ENCODE measurements at places on chromosomes 1 and 21.
A peak's percentile ranks its signal among the peaks of the same experiment; 100 is the strongest.

GRCh38 chr1:104132382-104132973, 382.8 kb downstream of the AMY1C start:
- DNase-seq, result peak; percentile 55

DNA sequence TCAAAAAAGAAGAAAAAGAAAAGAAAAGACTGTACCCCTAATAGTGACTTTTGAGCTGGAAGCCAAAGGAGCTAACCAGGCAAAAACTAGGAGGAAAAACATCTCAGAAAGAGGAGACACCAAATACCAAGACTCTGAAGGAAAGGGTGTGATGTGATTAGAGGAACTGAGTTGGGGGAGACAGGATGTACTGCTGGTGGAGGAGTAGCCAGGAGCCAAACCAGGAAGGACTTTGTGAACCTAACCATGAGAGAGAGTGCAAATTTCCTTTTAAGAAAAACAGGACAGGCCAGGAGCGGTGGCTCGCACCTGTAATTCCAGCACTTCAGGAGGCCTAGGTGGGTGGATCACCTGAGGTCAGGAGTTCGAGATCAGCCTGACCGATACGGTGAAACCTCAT, 4.1 kb upstream of the RBP7 start:
- no peak for DNase-seq

GRCh38 chr1:79388694-79389361, 382.3 kb upstream of the ADGRL4 start:
- DNase-seq, result no peak

- DNase-seq, result no peak
Observed at GRCh38 chr1:10170239-10170574, 40.2 kb upstream of the KIF1B start.

DNA sequence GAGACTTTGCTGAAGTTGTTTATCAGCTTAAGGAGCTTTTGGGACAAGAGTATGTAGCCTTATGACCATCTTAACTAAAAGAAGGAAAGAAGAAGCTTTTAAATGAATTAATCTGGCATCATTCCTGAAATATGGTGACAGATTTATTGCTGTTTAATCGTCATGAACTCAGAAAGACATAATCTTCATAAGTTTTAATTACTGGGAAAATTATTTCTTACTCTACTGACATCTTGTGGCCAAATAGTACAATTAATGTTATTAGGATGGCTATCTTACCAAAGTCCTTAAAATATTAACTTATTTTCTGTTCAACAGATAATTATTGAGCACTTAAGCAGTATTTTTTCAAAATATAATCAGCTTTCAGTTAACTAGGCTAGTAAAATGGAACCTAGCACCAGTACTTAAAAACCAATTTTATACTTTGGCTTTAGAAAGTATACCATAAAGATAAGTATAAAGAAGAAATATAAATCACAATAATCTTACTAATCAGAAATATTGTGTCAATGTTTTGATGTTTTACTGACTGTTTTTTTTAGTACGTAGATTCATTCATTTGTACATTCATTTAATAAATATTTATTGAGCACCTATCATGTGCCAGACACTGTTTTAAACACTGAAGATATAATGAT, 34.7 kb upstream of the GPR25 start:
- DNase-seq, result no peak

DNA sequence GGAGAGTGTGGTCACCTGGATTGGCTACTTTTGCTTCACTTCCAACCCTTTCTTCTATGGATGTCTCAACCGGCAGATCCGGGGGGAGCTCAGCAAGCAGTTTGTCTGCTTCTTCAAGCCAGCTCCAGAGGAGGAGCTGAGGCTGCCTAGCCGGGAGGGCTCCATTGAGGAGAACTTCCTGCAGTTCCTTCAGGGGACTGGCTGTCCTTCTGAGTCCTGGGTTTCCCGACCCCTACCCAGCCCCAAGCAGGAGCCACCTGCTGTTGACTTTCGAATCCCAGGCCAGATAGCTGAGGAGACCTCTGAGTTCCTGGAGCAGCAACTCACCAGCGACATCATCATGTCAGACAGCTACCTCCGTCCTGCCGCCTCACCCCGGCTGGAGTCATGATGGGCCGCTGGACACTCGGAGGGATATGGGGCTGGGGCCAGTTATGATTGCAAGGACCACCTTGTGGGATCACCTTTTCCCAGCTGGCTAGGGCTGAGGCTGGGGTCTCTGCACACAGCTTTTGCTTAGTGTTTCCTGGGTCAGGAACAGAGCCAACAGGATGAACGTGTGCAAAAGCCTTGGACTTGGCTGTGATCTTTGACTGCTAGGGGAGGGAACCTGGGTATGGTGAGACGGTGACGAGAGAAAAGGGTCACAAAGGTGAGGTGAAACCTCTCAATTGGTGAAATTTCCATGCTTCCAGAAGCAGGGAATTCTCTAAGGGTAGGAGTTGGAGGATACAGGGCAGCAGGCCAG, 4.3 kb upstream of the GNAI3 start:
- no peak for DNase-seq

DNA sequence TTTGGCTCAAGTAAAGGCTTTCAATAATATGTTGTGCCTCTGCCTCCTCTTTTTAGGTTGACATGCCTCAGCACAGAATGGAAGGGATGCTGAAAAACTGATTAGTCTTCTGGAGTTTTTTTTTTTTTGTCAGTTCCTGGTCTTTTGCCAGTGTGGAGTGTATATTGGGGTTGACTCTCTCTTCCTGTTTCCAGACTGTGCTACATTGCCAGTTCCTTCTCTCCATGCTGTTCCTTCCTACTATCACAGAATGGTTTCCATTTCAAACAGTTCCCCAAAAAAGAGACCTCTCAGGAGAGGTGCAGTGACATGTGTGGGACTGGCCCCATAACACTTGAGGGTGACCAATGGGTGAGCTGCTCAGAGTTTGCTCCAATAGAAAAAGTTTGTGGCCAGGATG, 101.7 kb upstream of the ETV3 start:
- DNase-seq, result no peak

DNA sequence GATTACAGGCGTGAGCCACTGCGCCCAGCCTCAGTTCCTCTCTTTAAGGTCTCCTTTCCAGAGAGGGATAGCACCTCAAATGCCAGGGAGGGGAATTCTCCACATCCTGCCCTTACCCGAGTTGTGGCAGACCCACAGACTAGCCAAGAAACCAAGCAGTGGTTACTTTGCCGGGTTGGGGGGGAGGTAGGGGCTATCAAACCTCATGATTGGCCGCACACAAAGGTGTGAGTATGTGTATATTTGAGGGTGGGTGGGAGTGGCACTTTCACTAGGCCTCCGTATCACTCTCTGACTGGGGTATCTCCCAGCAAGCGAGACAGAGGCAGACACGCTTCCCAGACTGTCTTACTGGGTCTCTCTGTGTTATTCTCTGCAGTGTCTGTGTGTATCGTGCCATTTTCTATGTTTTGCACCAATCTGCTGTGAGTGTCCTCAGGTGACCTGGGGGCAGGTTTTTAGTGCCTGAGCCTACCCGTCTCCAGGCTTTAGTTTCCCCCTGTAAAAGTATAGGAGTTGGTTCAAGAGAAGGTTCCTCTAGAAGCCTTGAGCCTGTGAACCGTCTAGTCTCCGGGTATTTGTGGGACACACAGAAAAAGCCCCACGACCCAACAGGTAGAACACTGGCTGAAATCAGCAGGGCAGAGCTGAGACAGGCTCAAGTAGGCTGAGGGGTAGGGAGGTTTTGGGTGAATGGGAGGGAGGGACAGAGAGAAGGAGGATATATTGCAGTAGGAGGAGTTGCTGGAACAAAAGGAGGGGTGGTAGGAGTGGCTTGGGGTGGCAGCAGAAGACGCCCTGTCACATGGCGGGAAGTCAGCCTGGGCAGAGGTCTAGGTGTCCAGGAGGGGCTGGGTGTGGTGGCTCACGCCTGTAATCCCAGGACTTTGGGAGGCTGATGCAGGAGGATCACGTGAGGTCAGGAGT, 10.3 kb downstream of the LMNA start:
- DNase-seq, result no peak

DNA sequence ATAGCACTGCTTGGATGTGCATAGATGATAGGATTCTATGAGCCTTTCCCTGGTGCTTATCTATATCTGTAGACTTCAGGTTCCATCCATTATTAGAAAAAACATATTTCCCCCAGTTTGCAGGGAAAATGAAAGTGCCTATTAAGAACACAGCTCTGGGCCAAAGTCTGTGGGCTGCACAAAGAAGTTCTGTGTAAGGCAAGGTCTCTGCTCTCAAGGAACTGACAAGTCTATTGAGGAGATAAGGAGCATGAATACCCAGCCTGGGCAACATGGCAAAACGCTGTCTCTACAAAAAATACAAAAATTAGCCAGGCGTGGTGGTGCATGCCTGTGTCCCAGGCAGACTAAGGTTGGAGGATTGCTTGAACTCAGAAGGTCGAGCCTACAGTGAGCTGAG, 22.3 kb upstream of the SDE2 start:
- no peak for DNase-seq

GRCh38 chr1:83516369-83516768, 482.6 kb downstream of the TTLL7 start:
- DNase-seq, result no peak

DNA sequence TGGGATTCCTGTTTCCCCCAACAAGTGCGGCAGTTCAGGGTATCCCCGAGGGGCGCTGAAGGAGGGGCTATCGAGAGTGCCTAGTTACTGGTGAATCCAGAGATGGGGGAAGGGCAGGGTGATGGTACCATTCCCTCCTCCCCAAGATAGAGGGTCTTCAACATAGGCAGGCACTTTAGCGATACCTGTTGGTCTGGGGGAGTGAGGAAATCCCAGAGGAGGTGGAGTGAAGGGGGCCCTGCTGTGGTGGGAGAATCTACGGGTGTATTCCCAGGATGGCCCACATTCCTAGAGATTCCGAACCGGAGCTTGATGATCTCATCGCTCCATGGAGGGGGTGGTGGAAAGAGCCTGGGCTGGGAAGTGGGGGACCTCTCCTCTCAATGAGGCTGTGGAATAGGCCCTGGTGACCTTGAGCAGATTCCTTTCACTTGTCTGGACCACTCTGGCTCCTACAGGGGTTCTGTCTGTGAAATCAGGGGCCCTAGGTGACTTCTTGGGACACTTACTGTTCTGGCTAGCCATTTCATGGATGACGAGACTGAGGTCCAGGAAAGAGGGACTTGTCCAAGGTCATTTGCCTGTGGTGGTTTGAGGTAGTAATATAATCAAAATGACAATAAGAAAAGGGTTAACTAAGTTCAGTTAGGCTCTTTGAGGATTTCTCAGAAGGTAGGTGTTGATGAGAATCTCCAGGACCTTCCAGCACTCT, 52.7 kb upstream of the SYNC start:
- DNase-seq, result no peak

DNA sequence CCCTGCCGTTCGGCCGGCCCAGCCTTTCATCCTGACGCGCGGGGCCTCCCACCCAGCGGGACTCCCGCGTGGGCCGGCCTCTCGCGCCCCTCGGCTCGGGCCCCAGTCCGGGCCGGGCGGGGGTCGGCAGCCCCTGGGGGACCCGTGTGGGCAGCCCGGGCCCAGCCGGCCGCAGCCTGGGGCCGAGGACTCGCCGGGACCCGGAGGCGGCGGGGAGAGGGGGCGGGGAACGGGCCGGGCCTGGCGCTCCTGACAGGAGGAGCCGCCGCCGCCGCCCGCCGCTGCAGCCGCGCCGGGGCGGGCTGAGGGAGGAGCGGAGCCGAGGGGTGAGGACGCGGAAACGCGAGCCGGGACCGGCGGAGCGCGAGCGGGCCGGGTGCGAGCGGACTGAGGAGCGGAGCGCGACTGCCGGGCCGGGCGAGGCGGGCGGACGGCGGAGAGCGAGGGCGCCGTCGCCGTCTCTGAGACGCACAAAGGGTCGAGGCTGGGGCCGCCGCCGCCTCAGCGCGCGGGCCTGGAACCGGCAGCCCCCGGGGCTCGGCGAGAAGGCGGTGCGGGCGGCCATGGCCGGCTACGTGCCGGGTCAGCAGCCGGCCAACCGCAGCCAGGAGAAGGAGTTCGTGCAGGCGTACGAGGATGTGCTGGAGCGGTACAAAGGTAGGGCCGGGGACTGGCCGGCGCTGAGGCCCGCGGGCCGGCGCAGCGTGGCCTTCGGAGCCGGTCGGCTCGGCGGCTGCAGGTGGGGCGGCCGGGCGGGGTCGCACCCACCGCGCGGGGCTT, 79.1 kb downstream of the NDUFS5 start:
- DNase-seq, result peak; percentile 60

- DNase-seq, result no peak
Observed at GRCh38 chr1:207762622-207763021, 10.8 kb downstream of the CD46 start.

- no peak for DNase-seq
Observed at GRCh38 chr1:177273141-177273540, 102.4 kb downstream of the BRINP2 start.

DNA sequence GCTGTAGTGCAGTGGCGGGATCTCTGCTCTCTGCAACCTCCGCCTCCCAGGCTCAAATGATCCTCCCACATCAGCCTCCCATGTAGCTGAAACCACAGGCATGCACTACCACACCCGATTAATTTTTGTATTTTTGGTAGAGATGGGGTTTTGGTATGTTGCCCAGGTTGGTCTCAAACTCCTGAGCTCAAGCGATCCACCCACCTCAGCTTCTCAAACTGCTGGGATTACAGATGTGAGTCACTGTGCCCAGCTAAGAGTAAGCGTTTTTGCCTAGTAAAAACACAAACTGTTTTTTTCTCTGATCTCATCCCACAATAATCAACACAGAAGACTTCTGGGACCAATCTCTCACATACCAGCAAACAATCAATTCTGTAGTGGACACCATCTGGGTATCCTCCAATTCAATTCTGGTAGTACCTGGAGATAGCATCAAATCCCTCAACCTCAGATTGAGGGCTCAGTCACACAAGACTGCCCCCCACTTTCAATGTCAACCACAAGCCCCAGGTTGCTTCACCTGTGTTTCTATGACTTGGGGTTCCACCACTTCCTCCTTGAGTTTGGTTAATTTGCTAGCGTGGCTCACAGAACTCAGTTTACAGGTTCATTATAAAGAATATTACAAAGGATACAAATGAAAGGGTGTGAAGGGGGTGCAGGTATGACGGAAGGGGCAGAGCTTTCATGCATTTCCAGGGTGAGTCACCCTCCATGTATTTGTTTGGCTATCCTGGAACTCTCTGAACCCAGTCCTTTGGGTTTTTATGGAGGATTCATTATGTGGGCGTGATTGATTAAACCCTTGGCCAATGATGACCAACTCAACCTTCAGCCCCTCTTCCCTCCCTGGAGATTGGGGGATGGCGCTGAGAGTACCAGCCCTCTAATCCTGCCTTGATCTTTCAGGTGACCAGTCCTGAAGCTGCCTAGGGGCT, 40.0 kb upstream of the RHOU start:
- DNase-seq, result no peak

- no peak for DNase-seq
Observed at GRCh38 chr1:24181619-24182018, 5.5 kb downstream of the IFNLR1 start.

GRCh38 chr1:41619511-41620364, 135.3 kb upstream of the EDN2 start:
- no peak for DNase-seq

GRCh38 chr1:185636848-185637247, 97.3 kb upstream of the HMCN1 start:
- DNase-seq, result no peak

DNA sequence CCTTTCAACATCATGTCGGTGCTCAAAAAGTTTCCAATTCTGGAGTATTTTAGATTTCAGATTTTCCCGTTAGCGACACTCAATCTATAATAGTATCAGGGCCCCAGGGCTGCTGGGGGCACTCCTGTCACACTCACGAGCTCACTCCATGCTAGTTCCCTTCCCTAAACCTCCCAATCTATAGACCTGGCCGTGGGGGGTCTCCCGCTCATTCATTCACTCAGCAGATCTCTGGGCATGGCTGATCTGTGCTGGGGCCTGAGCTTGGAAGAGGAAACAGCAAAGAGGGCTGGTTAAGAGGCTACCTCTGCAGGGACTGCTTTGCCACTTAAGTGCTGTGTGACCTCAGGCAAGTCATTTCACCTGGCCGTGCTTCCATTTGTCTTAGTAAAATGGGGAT, 46.8 kb upstream of the LAPTM5 start:
- no peak for DNase-seq

GRCh38 chr1:117857418-117857817, 72.0 kb downstream of the GDAP2 start:
- no peak for DNase-seq

Data from NCI-H1092 treated with DMSO at 0.1 percent for 48 hours (cell line).